Heart left ventricle (tissue), 16 donors: ENCODE measurements at places on chromosomes 16 and 17. TPM values are rescaled to one million over a fixed set of nuclear protein-coding genes. Genes with fewer than 3 reads are reported as not detected.

DNA sequence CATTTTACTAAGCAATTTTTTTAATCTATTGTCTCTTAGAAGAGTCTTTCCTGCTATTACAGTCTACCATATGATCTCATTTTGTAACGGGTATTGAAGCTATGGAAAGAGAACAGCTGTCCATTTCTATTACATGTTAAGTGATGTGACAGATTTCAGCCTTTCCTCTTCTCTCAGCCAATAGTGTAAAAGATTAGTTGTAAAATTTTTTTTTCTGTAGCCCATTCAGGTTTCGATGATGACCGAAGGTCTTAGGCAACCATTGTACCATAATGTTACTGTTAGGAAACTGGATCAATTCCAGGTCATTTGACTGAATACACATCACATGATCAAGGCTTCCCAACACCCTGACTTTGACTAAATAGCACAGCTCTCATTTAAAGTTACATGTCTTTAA, 147.6 kb upstream of the HLF start:
- no peak overlapping the region for H3K4me3 ChIP-seq
- no peaks in the 10 kb centered on the region for H3K4me1 ChIP-seq
- H3K27me3 ChIP-seq, result no peaks in the 10 kb centered on the region

- H3K27ac ChIP-seq, result no peak overlapping the region
- no peaks in the 10 kb centered on the region for H3K36me3 ChIP-seq
- peak overlapping the region; percentile 68 for H3K4me3 ChIP-seq
- no peak for DNase-seq
- peaks cover 22% of the 10 kb centered on the region for H3K4me1 ChIP-seq
These were observed 832 bp downstream of the ETV4 start for GRCh38 chr17:43545383-43545632.

BLMH gene
- polyA plus RNA-seq, result 22.1 TPM

OTOP3 gene
- not detected for polyA plus RNA-seq
